ENCODE measurements at places on chromosomes 2 and 18.

GRCh38 chr2:74146929-74147726 is 584 bp downstream of the BOLA3 start:
- peak; percentile 35 for DNase-seq

DNA sequence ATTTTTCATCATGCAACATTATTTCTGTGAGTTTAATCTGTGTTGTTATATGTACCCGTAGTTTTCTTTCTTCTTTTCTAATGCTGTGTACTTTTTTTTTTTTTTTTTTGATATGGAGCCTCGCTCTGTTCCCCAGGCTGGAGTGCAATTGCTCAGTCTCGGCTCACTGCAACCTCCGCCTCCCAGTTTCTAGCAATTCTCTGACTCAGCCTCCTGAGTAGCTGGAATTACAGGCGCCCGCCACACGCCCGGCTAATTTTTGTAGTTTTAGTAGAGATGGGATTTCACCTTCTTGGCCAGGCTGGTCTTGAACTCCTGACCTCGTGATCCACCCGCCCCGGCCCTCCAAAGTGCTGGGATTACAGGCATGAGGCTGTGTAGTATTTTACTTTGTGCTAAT is 155.4 kb downstream of the GALR1 start:
- no peak for DNase-seq

- no peak for DNase-seq
These were observed 241.4 kb upstream of the CXCR4 start for GRCh38 chr2:136359121-136359965.

GRCh38 chr2:72255540-72255939 is 107.9 kb upstream of the CYP26B1 start:
- no peak for DNase-seq

DNA sequence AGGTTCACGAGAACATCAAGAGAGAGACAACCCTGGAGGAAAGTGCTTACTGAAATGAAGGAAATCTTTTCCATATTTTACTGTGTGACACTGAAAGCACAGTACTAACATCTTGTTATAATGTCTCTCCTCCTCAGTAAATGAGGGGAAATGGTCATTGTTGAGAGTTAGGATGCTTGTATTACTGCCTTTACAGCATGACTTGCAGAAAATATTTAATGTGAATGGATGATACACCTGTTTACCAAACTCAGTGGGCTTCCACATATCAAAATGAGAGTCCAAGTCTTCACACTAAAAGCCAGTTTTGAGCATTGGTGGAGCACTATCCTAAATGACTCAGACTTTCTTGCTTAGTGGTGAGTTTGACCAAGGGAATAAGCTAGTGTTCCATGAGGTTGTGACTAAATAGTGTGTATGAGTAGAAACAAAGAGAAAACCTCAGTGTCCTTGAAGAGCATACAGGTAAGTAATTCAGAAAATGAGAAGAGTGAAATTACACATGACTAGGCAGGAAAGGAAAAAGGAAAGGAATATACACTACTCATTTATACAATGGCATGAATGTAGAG is 930.7 kb upstream of the CELF4 start:
- DNase-seq = no peak

Measured in AG10803 (cell line).